ENCODE measurements at places on chromosomes 7 and 10. TPM values are rescaled to one million over a fixed set of nuclear protein-coding genes. Genes with fewer than 3 reads are reported as not detected.

GRCh38 chr7:124550036-124550435, 215.6 kb downstream of the GPR37 start:
- no peak for DNase-seq

DNA sequence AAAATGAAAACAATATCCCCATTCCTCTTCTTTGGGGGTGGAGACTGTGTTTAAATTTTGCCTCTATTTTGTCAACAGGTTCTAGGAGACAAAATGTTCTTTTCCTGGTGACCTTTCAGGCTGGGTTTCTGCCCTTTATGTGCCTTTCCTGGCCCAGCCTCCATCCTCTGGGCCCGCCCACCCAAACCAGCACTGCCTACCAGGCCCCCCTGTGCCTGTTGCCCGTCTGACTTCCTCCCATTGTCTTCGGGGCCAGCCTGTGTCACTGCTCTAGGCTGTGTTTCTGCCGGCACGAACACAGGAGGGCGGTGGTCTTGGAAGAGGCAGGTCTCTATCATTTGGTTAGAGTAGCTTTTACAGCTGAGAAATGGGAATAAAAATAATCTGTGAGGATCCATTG, 13.9 kb downstream of the TSPAN14 start:
- no peak for DNase-seq

DNA sequence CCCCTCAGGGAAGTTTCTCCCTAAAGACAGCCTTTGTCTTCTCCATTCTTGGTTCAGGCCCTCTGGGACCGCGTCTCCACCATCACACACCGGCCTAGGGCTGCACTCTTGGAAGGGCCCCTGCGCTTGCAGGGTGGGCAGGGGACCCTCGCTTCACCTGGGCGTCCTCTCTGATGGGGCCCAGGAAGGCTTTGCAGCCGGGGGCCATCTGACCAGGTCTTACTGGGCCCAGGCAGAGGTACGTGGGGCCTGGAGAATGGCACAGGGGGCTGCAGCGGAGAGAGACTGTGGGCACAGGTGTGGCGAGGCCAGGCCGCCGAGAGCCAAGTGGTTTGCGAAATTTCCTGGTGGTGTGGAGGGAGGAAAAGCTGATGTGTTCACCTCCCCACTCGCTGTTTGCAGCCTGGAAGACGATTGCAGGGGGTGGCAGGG, 44.4 kb downstream of the ALOX5 start:
- DNase-seq = no peak

GRCh38 chr10:96505150-96506136, 8.3 kb downstream of the TLL2 start:
- DNase-seq = no peak

DNA sequence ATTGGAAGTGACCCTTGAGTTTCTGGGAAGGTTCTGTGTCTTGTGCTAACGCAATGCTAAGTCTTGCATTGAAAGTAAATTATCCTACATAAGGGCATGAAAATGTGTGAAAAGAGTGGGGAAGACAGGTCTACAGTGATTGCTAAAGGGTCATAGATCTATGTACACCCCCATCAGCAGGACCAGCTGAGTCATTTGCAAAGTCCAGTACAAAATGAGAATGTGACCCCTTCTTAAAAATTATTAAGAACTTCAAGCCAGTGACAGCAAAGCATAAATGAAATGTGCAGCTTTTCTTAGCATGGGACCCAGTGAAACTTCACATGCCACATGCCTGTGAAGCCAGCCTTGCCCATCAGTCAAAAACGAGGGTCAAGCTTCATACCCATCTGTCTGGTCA, 640.7 kb upstream of the MKI67 start:
- no peak for DNase-seq

DNA sequence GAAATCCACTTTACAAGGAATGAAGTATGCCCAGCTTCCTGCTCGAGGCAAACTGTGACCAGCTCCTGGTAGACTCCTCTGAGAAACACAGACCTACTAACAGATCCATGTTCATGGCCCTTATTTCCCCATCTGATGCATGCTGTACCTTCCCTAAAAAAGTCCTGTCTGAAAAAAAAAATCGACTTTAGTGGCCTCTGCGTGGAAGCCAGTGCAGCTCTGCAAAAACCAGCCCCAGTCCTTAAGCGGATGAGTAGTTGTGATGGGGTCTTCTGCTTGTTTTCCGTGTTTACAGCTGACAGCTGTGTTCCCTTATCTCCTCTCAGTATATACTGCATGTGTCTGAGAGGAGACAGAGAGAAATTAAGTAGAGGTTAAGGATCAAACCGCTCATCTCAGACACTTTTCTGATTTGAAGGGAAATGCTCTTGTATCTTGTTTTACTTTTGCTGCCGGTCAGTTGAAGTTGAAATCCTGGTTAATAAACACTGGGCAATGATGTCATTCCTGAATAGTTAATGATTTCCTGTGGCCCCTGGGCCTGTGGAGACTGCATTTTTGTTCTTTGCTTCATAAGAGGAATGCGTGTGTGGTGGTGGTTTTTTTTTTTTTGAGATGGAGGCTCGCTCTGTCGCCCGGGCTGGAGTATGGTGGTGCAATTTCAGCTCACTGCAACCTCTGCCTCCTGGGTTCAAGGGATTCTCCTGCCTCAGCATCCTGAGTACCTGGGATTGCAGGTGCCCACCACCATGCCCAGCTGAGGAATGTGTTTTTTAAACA, 67.6 kb downstream of the DOCK1 start:
- peak; percentile 84 for DNase-seq

GRCh38 chr7:127894588-127894987, 136.6 kb downstream of the LRRC4 start:
- DNase-seq = no peak

DNA sequence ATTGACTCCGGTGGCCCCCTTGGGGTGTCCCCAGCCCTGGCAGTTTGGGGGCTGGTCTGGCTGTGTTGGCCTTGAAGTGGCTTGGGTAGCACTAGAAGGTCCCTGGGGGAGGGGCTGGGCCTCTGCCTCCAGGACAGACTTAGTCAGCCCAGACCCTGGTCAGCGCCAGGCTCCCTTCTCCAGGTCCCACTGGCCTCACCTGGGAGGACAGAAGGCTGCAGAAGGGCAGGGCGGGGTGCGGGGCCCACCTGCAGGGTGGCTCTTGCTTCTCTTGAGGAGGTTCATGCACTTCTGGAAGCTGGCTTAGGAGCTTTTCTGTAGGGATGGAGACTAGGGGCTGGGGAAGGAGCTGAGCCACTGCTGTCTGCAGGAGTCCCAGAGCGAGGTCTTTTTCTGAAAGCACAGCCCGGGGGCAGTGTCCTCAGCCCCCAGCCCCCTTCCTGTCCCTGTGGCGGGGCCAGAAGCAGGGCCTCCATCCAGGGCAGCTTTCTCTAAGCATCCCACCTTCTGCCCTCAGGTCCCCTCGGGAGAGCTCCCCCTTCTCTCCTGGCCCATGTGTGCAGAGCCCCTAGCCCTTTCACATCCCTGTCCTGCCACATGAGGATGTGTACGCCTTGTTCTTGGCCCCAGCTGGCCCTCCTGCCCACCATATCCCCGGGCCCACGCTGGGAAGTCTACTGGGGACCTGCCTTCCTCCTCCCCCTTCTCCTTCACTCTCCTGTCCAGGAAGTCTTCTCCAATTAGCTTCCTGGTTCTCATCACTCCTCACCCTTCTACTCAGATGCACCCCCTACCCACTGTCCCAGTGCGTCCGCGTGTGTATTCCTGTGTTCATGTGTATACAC, 11.0 kb downstream of the TBATA start:
- DNase-seq = no peak

GRCh38 chr10:14953424-14954000, 384 bp downstream of the DCLRE1C start:
- no peak for DNase-seq

GRCh38 chr7:30353532-30353931, 69.1 kb downstream of the ZNRF2 start:
- DNase-seq = no peak

- no peak for DNase-seq
Observed at GRCh38 chr7:110454713-110455112, 636.2 kb upstream of the LRRN3 start.

DNA sequence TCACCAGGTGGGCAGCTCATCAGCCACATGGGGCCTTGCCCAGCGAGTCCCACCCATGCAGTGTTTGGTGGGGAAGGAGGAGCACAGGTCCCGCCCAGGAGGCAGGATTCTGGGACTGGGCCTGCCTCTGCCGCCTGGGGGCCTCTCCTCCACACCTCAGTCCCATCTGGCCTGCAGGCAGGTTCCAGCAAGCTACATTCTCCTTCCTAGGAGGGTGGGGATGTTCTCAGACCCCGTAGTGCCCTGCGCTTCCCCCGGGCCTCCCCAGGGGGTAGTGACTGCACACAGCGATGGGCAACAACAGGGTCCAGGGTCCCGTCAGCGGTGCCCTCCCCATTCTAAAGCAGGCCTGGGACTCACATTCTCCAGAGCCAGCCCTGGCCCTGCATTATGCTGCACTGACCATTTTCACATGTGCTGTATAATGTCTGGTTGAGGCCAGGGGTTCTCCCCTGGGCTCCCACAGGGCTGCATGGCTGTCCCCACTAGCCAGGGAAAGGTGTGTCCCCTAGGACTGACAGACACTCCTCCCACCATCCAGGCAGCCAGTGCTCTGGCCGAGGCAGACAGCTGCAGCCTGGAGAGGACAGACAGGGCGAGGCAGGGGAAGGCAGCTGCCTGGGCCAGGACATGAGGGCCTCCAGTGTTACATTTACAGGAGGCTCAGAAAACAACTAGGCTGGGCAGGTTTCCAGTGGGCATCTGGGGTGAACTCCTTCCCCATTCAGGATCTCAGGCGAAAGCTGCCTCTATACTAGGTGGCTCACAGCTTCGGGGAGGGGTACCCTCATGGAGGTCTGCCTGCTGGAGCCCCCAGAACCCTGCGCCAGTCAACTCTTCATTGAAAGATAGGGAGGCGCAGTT, 9.3 kb downstream of the RASGEF1A start:
- no peak for DNase-seq

Gene METTL2B
- 62.9 TPM for total RNA-seq

Gene PTF1A
- total RNA-seq = not detected

Gene GDI2
- 395 TPM for total RNA-seq

Gene ADAMTS14
- not detected for total RNA-seq

Gene NYAP1
- total RNA-seq = 0.20 TPM

Gene PKD2L1
- total RNA-seq = not detected

Gene MDH2
- 236 TPM for total RNA-seq

Gene UCN3
- not detected for total RNA-seq
